ENCODE measurements at places on chromosomes 11 and 22. TPM values are rescaled to one million over a fixed set of nuclear protein-coding genes. Genes with fewer than 3 reads are reported as not detected.

The HTR3A gene
- not detected for total RNA-seq

The EHF gene
- total RNA-seq: 0.18 TPM

The ST14 gene
- 2.8 TPM for total RNA-seq

The IGLL5 gene
- 0.62 TPM for total RNA-seq

DNA sequence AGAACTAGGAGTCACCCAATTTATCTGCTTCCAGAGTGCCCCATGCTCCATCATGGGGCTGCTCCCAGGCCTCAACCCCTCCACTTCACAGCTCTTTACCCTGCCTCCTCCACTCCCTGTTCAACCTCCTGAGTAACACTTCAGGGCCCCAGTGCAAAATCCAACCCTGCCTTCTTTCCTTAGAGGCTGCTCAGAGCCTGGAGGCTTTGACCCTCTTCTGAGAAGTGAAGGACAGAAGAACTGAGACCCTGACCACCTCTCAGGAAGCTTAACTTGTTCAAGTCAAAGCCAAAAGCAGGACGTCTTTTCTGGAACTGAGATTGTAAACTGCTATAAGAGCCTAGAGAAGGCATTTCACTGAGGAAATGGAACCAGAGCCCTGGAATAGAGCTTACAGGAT lies 15.5 kb downstream of the EIF3F start:
- DNase-seq: no peak

GRCh38 chr11:130673698-130674097 lies 225.3 kb downstream of the ADAMTS15 start:
- DNase-seq: no peak

GRCh38 chr11:134583397-134583990 lies 171.5 kb upstream of the B3GAT1 start:
- DNase-seq: no peak

DNA sequence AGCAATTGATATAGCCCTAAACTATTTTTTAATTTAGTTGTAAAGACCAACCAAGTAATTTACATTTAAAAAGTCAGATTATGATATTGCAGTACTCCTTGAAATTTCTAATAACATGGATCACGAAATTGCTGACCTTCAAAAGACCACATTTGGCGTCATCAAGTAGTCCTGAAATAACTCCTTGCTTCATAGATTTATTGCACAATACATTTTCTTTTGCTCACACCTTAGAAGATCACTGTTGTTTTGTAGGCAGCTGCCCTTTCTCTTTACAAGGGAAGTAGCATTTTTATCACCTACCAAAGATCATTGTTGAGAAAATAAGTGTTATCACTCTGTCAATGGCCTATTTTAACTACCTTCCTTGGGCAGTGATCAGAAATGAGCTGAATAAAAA lies 815.8 kb downstream of the METTL15 start:
- no peak for DNase-seq

DNA sequence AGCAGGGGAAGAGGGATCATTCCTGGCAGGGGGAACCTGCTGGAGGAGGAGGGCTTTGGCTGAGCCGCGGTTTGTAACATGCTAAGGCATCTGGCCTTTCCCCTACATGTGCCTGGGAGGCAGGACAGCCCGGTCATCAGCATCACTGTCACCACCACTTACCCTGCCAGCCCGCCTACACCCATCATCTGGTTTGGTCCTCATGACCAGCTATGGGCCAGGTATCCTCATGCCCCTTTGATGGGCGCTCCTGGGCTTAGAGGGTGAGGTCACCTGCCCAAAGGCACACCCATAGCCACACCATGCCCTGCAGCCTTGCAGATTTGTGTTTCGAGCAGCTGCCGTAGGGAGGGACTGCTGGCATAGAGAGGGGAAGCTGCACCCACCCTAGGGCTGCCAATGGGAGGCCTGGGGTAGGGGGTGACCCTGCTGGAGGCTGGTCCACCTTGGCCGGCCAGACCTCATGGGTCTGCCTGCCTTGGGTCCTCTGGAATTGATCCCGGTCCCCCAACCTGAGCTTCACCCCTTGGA lies 2.6 kb downstream of the MRGPRF start:
- DNase-seq: no peak

GRCh38 chr11:30605036-30605605 lies 19.0 kb upstream of the MPPED2 start:
- DNase-seq: no peak
